ENCODE measurements at places on chromosomes 7 and 10.

GRCh38 chr10:104368381-104368780 is 14.7 kb downstream of the CFAP58 start:
- no peak for DNase-seq

DNA sequence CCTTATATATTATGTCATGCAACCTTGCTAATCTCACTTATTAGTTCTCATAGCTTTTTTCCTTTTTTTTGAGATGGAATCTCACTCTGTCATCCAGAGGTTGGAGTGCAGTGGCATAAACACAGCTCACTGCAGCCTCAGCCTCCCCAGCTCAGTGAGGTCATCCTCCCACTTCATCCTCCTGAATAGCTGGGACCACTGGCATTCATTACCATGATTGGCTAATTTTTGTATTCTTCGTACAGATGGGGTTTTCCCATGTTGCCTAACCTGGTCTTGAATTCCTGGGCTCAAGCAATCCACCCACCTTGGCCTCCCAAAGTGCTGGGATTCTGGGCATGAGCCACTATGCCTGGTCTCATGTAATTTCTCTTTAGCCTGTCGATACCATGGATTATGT is 89.1 kb upstream of the TRIM24 start:
- DNase-seq = no peak

DNA sequence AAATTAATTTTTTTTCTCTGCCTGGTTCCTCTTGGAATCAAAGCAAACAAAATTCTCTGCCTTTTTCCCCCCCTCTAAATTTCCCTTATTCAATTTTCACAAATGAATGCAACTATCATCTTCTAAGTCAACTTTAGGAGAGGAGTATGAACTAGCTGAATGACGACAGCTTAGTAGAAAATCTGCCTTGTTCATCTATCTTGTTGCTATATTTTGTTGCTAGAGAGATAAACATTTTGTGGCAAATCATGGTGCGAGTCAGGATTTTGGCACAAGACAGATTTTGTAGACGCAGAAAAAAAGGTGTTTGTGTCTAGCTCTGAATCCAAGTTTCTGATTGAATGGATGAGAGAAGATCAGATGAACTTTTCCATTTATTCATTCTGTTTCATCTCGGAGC is 81.0 kb upstream of the FZD8 start:
- no peak for DNase-seq

GRCh38 chr7:100677308-100678267 is 4.0 kb downstream of the GNB2 start:
- peak; percentile 56 for DNase-seq

DNA sequence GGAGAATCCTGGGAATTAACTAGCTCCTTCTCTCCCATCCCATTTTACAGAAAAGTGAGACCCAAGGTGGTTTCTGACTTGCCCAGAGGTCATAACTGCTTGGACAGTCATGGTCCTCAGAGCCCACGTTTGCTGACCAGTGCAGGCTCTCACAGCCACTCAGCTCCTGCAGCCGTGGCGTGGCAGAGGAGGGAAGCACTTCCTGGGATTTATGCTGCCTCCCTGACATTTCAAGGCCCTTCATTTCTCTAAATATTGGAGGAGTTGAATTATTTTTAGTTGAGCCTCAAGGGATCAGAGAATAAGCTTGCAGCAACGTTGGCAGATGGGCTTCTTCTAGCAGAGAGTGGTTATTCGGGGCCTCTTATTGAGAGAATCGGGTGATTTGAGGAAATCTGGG is 77.1 kb downstream of the LHPP start:
- no peak for DNase-seq

DNA sequence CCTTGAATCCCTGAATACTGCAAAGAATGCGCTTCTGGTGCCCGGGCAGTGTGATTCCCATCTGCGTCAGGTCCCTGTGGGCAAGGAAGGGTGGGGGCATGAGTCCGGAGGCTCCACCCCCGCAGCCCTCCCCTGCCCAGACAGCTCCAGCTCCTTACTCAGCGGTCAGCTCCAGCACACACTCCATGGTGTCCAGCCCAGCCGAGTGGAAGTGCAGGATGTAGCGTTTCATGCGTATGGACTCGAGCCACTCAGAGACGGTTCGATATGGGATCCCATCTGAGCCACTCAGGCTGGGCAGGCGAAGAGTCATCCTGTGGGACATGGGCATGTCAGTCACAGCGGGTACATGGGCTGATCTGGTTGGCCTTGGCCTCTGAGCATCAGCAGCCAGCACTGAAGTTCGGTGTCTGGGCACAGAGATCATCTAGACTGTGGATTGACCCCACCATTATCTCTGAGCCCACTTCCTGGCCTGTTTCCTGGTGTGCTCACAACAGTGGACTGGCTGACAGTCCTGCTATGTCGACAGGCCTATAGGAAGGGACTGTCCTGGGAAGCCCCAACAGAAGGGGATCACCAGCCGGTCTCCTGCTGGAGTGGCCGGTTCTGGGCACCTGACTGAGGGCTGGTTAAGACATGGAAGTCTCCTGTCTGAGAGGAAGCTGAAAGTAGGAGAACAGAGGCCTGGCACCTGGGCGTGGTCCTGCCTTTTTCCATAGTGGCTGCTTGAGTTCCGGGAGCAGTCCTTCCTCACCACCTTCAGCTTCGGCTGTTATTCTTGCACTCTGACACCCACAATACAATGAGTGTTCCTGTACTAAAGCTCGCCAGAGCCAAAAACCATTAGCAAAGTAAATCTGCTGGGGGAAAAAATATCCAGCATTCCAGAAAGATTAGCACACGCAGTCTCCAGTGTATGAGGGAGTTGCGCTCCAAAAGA is 10.6 kb downstream of the ZYX start:
- DNase-seq = peak; percentile 56

DNA sequence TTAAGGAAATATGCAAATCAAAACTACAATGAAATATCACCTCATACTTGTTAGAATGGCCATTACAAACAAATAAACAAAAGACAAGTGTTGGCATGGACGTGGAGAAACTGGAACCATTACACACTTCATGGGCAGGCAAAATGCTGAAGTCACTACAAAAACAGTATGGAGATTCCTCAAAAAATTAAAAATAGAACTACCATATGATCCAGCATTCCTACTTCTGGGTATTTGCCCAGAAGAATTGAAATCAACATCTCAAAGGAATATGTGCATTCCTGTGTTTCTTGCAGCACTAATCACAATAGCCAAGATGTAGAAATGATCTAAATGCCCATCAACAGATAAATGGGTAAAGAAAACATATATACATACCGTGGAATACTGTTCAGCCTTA is 83.6 kb downstream of the NRCAM start:
- DNase-seq = no peak

DNA sequence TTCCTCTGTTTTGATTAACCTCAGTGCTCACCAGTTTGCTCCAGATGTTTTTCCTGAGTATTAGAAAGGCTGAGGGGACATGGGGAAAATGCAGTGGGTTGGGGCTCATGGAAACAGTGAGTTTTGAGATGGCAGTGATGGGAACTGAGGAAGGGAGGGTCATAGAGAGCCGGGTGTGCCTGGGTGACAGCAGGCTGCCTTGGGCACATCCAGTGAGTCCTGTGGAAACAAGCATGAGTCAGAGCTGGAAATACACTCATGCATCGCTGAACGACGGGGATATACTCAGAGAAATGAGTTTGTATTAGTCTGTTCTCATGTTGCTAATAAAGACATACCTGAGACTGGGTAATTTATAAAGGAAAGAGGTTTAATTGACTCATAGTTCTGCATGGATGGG is 202.2 kb downstream of the TMEM178B start:
- no peak for DNase-seq

- no peak for DNase-seq
Observed at GRCh38 chr10:45325116-45325515, 9.7 kb upstream of the OR13A1 start.

DNA sequence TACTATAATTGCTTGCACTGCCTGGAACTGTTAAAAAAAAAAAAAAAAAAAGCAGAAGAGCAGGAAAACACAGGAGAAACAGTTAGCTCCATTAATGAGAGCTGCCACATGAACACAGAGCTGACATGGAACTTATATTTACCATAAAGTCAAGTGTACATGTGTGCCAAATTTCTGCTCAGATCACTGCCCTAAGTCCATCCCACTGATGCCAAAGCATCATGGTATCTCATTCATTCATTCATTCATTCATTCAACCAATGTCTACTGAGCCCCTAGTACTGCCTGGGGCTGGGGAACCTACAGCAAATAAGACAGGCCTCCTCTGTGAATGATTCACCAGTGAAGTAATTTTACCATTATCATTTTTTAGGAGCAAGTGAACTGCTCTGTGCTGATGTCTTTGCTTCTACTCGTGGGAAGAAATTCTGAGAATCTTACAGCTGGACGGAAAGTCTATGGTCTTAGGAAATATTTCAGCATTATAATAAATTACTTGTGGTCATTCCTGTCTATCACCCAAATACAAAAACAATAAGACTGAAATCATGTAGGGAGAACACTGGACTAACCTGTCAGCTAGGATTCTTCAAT is 58.8 kb upstream of the ABLIM1 start:
- no peak for DNase-seq

- DNase-seq = no peak
Observed at GRCh38 chr7:45610660-45611299, 36.6 kb downstream of the ADCY1 start.

- no peak for DNase-seq
Observed at GRCh38 chr10:35372329-35372728, 36.0 kb downstream of the CCNY start.

DNA sequence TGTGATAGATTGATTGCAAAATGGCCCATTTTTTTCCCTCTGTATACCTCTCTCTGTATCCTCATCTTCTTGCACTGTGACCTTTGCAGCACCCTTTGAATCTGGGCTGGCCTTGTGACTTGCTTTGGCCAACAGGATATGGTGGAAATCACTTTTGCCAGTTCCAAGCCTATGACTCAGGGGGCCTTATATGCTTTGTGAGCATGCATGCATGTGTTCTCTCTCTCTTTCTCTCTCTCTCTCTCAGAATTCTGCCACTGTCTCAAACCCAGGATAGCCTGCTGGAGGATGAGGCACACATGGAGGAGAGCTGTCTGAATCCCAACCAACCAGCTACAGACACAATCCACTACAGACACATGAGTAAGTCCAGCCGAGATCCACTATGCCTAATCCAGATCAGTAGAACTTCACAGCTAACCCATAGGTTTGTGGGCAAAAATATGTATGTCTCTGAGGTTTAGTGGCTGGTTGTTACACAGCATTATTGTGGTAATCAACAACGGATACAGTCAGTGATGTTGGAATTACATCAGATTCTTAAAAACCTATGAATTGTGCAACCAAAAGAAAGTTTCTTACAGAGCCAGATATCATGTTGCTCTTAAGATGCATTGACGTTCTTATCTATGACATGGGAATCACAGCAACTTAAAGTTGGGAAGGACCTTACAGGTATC is 41.8 kb upstream of the ABCB4 start:
- DNase-seq = no peak

DNA sequence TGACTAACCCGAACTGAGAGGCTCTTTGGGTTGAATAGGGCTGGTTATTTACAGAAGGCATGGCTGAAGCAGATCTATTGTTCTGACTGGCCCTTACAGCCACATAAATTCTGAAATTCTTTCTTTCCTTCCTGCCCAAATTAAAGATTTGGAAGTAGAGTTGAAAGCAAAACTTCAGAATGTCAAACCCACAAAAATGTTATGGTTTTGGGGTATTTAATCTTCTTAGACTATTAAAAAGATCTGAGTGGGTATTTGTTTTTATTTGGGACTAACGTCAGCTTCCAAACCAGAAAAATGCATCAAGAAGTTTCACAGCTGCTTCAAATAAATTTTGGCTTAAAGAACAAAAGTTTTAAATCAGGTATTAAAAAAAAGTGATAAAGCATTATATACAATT is 124.5 kb downstream of the AHR start:
- no peak for DNase-seq

GRCh38 chr10:43287056-43288007 is 20.5 kb upstream of the RASGEF1A start:
- DNase-seq = no peak

DNA sequence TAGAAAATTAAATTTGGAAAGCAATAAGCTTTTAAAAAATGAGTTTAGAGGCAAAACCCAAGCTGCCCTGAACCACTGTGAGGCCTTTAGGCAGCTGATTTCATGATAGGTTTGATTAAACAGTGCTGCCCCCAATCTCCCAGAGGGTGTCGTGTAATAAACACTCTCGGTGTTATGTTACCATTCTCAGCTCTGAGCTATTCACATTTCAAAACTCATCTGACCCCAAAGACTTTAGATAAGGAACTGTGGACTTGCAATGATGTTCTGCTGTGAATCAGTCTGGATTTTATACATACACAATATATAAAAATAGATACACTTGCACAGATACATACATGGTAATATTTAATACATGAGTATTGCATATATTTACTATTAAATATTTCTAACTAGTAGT is 120.4 kb downstream of the MALRD1 start:
- no peak for DNase-seq

DNA sequence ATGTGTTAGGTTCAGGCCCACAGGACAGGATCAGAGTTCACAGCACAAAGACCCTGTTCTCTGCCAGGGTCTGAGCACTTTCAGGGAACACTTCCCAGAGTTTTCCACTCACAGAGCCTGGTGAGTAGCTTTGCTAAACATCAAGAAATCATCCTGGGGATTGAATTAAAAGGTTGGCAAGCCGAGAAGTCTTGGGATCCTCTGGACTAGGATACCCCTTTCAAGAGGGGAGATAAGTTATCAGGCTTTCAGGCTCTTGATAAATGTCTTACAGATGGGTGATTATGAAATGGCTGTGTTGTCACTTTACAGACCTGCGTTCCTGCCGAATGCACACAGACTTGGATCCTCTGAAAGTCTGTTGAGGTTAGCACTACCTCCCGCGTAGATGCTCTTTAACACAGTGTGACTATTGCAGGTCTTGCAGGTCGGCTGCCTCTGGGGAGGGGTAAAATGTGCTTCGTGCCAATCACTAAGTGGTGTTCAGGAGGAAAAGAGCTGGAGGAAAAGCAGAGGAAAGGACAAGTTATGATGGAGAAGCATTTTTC is 473.5 kb upstream of the AKR1E2 start:
- DNase-seq = peak; percentile 20

DNA sequence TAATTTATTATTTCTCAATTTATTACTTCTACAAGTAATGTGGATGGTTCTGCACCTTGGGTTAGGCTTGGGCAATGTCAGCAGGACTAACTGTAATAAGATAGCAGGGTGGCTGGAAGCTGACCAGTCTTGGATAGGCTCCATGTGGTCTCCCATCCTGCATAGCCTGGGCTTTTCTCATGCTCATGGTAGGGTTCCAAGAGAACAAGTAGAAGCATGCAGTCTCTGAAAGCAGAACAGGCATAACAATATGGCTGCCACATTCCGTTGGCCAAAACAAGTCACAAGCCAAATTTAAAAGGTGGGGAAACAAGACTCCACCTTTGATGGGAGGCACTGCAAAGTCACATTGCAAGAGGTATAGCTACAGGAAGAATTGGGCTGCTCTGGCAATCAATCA is 98.6 kb upstream of the MDFIC start:
- DNase-seq = no peak

- DNase-seq = no peak
Observed at GRCh38 chr10:108696792-108697477, 1226.4 kb downstream of the XPNPEP1 start.

- DNase-seq = peak; percentile 40
Observed at GRCh38 chr10:22988581-22989360, 60.9 kb downstream of the ARMC3 start.

GRCh38 chr10:106493751-106494150 is 670.8 kb downstream of the SORCS1 start:
- no peak for DNase-seq

- no peak for DNase-seq
Observed at GRCh38 chr10:123464430-123465323, 201.5 kb upstream of the GPR26 start.

- peak; percentile 57 for DNase-seq
Observed at GRCh38 chr10:59830601-59831259, 75.6 kb downstream of the CCDC6 start.

- DNase-seq = no peak
Observed at GRCh38 chr10:110003524-110003885, 4.3 kb upstream of the ADD3 start.
